ENCODE measurements at places on chromosomes 11 and 22.

DNA sequence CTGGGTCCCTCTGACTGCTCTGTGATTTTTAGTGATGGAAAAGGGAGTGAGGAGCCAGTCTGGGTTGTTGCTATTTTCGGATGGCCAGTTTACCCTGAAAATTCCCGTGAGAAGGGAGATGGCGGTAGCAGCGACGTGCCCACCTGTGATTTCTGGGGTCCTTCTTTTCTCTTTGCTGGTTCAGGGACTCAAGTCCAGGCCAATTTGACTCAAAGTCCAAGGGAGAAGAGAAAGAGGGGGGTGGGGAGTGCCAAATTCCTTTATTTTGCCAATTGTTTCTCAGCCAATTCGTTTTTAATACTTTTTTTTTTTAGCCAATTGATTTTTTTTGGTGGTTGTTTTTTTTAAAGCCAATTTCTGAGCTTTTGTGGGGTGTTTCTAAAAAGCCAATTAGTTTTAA, 6.9 kb downstream of the IGF2 start:
- no peak for DNase-seq

GRCh38 chr11:48063424-48063978, 83.1 kb downstream of the PTPRJ start:
- DNase-seq = no peak

- DNase-seq = no peak
These were observed 1514.8 kb downstream of the TBC1D22A start for GRCh38 chr22:48276994-48277867.

GRCh38 chr11:132980670-132981069, 551.6 kb downstream of the OPCML start:
- DNase-seq = no peak

DNA sequence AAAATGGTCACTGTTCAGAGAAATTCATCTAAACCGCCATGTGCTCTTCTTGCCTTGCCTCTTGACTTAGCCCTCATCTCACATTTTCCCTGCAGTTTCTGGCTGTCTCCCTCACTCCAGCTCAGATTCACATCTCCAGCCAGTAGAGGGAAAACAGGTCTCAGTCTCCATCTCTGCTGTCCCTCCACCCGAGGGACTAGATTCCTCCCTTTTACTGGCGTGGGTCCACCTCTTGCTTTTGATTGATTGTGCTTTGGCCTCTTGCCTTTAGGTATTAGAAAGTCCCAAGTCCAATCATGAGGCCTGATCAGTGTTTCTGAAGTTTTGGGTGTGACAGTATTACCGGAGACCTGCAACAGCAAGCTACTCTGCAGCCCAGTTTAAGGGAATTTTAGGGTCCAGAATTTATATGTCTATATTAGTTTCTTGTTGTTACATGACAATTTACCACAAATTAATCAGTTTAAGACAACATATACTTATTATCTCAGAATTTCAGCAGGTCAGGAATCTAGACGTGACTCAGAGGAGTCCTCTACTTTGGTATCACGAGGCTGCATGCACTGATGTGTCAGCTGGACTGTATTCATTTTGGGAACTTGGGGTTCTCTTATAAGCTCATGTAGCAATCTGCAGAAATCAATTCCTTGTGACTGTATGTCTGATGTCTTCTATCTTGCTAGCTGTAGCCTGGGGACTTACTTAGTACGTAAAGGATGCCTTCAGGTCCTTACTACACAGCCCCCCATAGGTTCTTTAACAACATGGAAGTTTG, 805.2 kb upstream of the CCDC90B start:
- DNase-seq = no peak

GRCh38 chr11:33444835-33445594, 187.8 kb downstream of the HIPK3 start:
- DNase-seq = no peak

DNA sequence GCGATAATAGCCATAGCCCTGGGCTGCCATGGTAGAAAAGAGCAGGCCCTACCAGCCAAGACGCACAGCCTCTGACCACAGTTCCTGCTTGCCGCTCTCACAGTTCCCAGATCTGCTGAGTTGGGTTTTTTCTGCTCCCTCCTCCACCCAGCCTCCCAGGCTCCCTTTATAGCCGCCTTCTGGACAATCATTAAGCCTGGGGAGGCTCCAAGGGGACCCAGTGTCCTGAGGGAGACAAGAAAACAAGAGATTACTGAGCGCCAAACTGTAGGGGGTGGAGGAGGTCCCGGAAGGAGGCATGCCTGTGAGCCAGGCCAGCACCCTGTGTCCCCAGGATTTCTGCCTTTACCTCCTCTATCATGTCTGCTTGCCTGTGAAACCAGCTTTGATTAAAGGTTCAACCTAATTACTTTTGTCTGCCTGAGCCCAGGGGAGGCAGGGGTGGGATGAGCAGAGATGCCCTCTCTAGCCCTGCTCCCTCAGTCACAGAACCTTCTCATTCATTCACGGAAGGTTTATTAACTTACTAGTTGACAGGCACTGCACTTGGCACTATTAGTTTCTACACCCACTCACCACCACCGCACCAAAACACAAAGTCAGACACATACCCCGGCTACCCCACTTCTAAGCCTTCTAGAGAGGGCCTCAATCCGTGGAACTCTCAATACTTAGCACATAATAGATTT, 1.2 kb downstream of the SLC37A4 start:
- DNase-seq = no peak

- DNase-seq = peak; percentile 75
These were observed 415.2 kb downstream of the TENM4 start for GRCh38 chr11:79025622-79026021.

DNA sequence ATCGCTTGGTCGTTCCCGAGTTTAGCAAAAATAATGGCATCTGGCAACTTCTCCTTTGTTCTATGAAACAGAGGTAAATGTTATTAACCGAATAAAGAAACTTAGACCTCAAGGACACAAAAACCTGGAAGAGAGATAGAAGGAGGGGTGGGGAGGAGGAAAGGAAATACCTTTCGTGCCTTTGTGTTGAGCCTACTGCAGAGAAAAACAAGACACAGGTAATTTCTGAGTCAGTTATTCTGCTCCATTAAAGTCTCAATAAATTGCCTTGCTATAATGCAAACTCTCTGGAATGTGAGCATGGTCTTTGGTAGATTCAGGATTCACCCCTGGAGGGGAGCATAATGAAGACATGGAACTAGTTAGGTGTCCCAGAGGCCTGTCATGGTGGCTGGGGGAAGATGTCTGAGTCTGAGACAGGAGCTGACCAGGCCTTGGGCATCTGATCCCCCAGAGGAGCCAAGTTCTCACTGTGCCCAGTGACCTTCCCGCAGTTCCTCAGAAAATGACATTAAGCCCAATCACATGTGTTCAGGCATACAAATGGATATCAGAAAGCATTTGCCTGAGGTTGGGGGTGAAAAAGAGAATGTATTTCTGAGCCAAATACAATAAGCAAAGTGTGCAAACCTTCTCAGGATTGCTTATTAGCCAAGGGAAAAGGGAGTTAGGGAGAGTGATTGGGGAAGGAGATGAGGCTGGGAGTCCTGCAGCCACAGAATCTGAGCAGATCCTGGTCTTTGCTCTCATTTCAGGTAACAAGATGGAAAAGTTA, 72.6 kb upstream of the CADM1 start:
- no peak for DNase-seq

- no peak for DNase-seq
These were observed 1.4 kb downstream of the ARHGAP20 start for GRCh38 chr11:110710628-110711381.

DNA sequence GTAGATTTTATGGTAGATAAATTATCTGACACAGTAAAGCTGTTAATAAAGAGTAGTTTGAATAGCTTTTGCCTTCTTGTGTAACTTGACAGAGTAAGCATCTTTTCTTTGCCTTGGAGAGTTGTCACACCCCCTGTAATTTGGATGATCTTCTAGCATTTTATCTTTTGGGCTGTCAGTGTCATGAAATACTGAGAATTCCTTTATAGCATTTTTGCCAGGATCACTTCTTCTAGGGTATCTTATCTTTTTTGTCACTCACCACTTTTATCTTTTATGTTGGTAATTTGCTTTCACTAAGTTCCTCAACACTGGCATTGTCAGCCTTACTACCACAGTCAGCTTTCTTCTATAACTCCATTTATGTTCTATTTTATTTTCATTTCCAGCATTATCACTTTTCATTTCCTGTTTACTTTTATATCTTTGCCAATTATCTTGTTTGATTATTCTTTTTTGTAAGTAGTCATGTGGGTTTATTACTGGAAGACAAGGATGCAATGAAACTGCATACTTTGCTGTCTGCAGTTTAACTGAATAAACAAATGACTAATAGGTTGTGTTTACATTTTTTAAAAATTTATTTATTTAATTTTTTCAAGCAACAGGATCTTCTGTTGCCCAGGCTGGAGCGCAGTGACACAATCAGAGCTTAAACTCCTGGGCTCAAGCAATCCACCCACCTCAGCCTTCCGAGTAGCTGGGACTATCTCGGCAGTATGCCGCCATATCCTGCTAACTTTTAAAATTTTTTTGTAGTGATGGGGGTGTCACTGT, 28.1 kb upstream of the ACAT1 start:
- no peak for DNase-seq

- no peak for DNase-seq
These were observed 1473.3 kb downstream of the TBC1D22A start for GRCh38 chr22:48235744-48236143.

GRCh38 chr22:28074526-28074925, 155.5 kb upstream of the PITPNB start:
- no peak for DNase-seq

- no peak for DNase-seq
These were observed 11.2 kb upstream of the NCAM1 start for GRCh38 chr11:112949781-112950575.

DNA sequence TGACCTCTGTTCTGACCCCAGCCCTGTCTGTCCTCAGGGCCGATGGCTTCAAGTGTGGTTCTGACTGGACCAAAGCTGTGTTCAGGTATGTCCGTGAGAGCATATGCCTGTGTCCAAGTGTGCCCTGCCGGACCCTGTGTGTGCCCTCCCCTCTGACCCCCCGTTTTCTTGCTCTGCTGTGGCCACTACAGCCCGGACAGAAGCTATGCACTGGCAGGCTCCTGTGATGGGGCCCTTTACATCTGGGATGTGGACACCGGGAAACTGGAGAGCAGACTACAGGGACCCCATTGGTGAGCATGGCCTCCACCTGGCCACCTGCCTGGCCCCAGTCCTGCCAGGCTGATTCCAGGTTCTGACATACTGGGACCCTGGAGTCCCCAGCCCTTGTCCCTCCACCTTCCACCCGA, 14.5 kb downstream of the ATG16L2 start:
- no peak for DNase-seq

GRCh38 chr11:73225001-73225686, 7.1 kb downstream of the P2RY2 start:
- DNase-seq = no peak

DNA sequence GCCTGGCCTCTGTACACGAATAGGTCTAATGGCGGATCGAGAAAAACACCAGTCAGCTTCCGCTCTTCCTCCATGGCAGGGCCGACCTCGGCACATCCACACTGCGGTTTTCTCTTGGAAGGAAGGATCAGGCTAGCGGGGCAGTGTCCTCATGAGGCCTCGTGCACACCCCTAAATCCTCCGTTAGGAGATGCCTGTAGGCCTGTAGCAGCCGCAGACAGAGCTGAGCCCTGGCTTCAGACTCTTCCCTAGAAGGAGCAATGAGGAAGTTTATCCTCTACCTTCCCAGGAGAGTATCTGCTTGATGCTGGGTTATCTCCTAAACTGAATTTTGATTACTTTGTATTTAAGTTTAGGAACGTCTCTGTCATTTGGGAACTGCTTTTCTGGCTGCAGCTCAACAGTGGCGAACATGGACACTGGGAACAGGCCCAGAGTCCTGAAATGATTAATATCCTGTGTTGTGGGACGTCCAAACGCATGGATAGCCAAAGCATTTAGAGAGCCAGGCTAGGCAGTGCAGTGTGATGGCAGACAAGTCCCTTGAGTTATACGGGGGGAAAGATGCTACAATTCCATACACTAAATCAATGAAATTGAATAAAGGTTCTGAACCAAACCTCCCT, 16.5 kb upstream of the BMAL1 start:
- no peak for DNase-seq

GRCh38 chr11:38221295-38221694, 1623.3 kb upstream of the RAG2 start:
- DNase-seq = no peak

DNA sequence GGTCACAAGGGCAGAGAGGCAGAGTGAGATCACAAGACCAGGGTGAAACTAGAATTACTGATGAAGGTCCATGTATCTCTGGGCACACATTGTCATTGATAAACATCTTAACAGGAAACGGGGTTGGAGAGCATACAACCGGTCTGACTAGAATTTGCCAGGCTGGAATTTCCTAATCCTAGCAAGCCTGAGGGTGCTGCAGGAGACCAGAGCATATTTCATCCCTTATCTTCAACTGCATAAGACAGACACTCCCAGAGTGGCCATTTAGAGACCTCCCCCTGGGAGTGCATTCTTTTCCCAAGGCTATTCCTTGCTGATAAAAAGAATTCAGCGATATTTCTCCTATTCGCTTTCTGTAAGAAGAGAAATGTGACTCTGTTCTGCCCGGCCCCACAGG, 84.6 kb upstream of the IZUMO1R start:
- DNase-seq = no peak

GRCh38 chr11:71163371-71163770, 89.0 kb downstream of the SHANK2 start:
- no peak for DNase-seq

DNA sequence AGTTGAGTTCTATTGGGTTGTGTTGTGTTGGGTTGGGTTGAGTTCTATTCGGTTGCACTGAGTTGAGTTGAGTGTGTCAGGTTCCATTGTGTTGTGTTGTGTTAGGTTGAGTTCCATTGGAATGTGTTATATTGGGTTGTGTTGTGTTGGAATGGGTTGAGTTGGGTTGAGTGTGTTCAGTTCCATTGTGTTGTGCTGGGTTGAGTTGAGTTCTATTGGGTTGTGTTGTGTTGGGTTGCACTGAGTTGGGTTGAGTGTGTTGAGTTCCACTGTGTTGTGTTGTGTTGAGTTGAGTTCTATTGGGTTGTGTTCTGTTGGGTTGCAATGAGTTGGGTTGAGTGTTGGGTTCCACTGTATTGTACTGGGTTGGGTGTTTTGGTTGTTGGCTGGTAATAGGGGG, 35.5 kb downstream of the ALX4 start:
- DNase-seq = no peak

GRCh38 chr11:32706985-32707741, 87.3 kb downstream of the CCDC73 start:
- no peak for DNase-seq

DNA sequence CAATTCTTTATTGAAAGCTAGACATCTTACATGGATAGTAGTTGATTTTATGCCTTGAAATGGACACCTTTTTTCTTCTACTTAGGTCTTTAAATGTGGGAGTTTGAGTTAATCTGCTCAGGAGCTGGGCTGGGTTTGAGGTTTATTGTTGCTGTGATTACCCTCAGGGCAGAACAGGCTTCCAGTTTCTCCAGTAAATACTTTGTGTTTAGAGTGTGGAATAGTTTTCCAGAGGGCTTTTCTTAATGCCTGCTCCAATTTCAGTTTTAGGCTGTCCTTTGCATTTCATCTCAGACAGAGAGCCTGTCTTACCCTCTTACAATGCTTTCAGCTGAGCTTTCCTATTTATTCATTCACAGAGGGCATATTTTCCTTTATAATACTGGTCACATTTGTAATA, 69.9 kb upstream of the ADORA2A start:
- no peak for DNase-seq
